Astrocyte of the spinal cord (primary cell): ENCODE measurements at places on chromosomes 7 and 10.

DNA sequence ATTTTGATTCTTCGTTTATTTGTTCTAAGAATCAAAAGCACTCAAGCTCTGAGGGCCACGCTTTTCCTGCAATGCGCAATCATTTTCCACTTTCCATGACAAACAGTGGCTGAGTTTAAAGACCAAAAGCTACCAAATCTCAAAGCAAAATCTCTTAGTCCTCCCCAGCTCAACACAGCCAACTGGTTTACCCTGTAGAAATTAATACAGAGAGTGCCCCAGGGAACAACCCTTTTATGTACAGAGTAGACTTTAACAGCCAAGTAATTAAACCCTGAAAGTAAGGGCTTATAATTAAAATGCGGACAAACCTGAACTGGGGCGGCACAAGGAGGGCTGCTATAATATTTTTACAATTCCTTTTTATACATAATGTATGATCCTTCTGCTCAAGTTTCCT lies 53.2 kb downstream of the FAM53B start:
- no peak for DNase-seq

DNA sequence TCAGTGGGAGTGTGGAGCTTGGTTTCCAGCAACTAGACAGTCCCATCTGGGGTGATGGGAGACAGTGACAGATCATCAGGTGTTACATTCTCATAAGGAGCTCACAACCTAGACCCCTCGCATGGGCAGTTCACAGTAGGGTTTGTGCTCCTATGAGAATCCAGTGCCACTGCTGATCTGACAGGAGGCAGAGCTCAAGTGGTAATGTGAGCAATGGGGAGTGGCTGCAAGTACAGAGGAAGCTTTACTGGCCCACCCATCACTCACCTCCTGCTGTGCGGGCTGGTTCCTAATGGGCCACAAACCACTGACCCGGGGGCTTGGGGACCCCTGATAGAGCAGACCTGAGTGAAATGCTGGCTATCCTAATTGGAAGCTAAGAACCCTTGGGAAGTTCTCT lies 242.8 kb downstream of the BAMBI start:
- no peak for DNase-seq

GRCh38 chr7:2527505-2528467 lies 8.2 kb downstream of the LFNG start:
- peak; percentile 76 for DNase-seq

DNA sequence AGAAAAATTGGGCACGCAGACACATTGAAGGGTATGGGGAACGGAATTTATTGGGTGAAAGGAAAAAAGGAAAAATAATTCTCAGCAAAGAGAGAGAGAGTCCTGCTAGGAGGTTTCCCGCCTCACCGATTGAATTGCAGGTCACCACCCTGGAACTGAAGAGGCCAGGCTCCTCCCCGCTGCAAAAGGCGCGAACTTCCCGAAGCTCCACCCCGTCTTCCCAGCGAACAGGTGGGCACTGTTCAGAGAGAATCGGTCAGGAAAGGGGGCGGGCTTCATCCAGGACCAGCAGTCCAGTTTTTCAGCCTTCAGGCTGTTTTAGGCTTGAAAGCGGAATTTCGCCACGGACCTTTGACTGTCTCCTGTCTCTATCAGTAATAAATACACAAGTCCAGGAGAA lies 27.3 kb upstream of the CADPS2 start:
- no peak for DNase-seq

- DNase-seq: no peak
Observed at GRCh38 chr10:114180937-114181336, 1.8 kb downstream of the TDRD1 start.

DNA sequence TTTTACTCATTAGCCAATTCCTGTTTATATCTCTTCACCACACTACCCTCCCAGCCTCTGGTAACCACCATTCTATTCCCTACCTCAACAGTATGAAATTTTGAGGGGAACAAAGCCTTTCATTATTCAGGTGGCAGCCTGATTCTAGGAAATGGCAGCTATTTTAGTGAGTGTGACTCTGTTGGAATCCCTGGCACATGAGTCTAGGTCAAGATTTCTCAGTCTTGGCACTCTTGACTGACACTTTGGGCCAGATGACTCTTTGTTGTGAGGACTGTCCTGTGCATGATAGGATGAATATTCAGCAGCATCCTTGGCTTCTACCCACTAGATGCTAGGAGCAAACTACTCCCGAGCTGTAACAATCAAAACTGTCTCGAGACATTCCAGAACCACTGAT lies 322.8 kb upstream of the PHYHIPL start:
- DNase-seq: no peak

- no peak for DNase-seq
Observed at GRCh38 chr10:62162261-62162981, 106.2 kb downstream of the RTKN2 start.

GRCh38 chr7:133853706-133854276 lies 273.3 kb upstream of the LRGUK start:
- DNase-seq: peak; percentile 81

GRCh38 chr7:102468478-102469350 lies 3.9 kb downstream of the LRWD1 start:
- DNase-seq: no peak

DNA sequence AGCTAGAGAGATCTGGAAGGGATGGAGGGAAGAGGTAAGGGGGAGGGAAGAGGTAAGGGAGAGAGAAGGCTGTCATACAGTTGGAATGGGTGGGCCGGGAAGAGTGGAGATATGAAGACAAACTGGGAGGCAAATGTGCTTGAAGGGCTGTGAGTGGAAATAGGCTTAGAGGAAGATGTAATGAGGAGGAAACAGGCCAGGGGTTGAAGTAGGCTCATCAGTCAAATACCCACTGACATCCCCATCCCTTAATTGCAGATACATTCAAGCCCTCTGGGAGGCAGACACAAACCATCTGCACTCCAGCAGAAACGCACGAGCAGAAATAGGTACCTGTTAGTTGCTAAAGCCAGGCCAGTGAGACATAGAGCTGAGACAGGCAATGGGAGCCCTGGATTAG lies 2.1 kb downstream of the SYNPO2L start:
- DNase-seq: peak; percentile 26

DNA sequence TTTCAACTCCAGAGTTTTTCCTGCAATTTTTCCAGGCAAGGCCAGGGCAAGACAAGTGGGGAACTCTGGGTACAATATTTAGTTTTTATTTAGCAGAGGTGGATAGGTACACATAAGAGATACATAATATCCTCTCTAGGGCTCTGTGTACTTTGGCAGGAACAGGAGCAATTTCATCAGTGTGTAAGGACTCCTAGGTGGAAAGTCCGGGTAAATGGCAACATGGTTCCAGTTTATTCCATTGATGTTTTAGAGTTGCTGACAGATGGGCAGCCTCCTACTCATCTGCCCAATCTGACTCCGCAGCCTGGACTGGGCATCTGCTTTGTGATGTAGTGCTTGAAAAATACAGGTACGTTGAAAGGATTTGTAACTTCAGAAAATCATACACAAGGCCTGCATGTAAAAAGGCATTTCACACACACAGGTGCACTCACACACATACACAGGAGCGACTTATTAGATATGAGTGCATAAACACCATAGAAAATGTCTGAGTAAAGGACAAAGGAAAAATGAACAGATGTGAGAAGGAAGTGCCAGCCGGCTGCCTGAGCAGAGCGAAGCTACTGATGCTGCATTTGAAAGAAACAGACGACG lies 5.7 kb downstream of the PON1 start:
- no peak for DNase-seq

GRCh38 chr7:107658467-107658866 lies 2.2 kb upstream of the SLC26A4 start:
- DNase-seq: no peak

DNA sequence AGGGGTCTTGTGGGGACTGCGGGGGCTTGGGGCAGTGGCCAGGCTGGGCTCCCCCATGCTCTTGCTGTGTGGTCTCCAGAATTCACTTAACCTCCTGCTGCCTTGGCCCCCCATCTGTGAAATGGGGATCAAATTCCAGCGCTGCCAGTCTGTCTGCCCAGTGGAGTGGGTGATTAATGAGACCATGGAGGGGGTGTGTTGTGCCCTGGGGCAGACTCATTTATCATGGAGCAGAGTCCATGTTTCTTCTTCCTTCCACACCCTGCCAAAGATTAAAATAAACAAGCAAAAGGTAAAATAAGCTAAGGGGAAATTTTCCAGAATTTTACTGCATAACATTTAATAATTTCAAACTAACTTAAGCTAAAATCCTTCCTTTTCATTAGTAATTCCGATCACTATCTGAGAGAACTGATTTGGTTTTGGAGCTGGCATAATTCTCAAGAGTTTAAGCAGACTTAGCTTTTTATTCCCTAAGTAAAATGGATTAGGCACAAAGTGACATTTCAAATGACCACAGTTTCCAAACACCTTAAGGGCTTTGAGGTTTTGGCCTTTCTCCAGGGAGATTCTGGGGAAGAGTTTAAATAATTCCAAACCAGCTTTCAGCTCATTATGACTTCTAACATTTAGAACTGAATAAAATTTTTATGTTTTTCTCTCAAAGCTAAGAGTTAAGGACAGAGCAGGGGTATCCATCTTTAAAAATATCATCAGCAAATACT lies 211.9 kb downstream of the CXCL12 start:
- no peak for DNase-seq

- DNase-seq: no peak
Observed at GRCh38 chr7:140899883-140900282, 24.8 kb downstream of the BRAF start.

DNA sequence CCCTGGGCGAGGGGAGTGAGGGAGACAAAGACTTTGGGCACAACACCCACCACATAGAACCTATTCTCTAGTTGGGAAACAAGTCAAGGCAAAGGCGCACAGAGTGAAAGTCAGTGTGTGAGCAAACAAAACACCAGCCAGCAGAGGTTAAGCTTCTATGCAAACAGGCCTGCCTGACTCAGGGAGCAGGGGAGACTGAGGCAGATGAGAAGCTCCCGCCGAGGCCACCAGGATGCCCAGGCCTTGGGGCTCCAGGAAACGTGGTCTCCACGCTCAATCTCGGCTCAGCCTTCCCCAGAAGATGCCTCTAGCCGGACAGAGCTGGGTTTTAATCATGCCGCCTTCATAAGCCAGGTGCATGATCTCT lies 74.1 kb upstream of the KCNMA1 start:
- DNase-seq: no peak

- no peak for DNase-seq
Observed at GRCh38 chr7:66768865-66769832, 28.6 kb downstream of the RABGEF1 start.

- peak; percentile 8 for DNase-seq
Observed at GRCh38 chr10:94963901-94964300, 25.4 kb downstream of the CYP2C9 start.

- DNase-seq: no peak
Observed at GRCh38 chr10:95264227-95265051, 26.4 kb downstream of the PDLIM1 start.

GRCh38 chr7:100077205-100077604 lies 4.3 kb downstream of the ZNF3 start:
- no peak for DNase-seq

DNA sequence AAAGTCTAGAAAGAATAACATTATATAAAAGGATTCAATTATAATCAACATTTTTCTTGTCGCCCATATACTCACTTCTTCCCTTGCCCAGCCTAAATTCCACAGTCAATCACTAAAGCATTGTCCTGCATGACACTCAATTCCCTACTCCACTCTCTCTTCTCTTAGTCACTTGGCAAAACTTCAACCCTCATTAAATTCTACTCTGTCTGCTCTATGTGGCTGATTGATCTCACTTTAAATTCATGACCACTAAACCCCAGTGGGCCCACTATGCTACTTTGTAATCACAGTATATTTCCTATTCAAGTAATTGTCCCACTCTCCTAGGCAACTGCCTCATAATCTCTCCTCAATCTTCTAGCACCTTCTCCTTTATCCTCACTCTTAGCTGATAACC lies 54.1 kb downstream of the MTERF1 start:
- peak; percentile 29 for DNase-seq

DNA sequence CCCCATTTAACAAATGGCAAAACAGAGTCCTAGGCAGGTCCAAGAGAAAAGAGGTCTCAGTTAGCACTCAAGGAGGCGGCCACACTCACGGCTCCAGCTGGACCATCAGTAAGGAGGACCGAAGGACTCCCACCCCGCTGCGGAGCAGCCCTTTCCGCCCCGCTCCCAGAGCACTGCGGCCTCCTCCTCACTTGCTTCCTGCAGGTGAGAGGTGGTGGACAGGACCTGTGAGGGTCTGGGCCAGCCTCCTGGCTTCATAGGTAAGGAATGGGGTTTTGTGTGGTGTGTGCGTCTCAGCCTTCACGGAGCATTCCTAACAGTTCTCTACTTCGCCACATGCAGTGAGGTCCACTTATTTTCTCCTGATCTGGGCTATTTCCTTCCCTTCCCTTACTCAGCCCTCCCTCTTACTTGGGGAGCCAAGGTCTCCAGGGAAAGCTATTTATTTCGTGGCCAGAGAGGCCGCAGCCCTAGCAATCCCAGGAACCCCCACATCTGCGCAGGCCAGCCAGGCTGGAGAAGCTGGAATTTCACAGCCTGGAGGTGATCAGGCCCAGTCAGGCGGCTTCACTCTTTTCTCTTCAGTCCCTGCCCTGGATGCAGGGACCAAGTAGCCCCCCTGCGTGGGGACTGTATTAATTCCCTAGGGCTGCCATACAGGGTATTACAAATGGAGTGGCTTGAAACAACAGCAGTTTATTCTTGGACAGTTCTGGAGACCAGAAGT lies 45.9 kb downstream of the ZNF783 start:
- no peak for DNase-seq

DNA sequence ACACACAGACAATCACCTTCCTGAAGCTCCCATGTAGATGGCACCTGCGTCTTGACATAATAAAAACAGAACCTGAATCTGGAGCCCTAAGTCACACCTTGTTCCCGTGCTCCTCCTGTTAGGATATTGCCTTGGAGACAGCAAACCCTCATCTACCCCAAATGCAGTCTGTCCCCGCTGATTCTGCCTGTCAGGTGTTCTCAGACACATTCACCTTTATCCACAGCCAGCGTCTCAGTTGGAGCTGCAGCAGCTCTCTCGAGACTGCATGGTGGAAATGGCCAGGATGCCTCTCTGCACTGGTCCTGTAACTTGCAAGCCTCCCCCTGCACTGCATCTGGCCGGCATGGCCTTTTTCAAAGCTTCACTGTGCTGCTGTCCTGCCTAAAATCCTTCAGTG lies 218.0 kb upstream of the ZNF32 start:
- no peak for DNase-seq

- DNase-seq: peak; percentile 93
Observed at GRCh38 chr10:30783939-30784501, 154.5 kb upstream of the LYZL2 start.

DNA sequence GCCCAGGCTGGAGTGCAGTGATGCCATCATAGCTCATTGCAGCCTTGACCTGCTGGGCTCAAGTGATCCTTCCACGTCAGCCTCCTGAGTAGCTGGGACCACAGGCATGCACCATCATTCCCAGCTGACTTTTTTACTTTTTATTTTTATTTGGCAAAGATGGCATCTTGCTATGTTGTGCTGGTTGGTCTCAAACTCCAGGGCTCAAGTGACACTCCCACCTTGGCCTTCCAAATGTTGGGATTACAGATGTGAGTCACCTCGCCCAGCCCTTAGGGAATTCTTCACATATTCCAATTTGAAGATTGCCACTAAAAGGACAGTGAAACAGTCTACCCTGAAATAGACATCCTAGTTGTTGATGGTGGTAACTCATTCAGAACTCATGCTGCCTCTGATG lies 27.7 kb downstream of the SUGCT start:
- DNase-seq: no peak
